ENCODE measurements at places on chromosomes 4 and X.

DNA sequence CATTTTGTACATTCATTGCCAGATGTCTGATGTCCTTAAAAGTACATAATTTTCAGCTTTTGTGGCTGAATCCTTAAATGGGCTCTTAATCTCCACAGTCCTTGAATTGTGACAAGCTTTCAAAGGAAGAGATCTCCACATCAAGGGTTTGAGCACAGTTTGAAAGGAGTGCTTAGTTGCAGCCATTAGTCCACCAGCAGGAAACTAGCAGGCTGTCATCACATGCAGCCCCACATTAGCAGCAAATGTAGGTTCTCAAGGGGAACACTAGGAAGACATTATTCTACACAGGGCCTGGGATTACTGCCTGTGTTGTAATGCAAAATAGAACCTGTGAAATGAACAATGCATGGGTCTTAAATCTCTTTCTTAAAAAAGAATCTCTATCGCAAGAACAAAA lies 173.2 kb downstream of the CBLL2 start:
- DNase-seq = no peak

DNA sequence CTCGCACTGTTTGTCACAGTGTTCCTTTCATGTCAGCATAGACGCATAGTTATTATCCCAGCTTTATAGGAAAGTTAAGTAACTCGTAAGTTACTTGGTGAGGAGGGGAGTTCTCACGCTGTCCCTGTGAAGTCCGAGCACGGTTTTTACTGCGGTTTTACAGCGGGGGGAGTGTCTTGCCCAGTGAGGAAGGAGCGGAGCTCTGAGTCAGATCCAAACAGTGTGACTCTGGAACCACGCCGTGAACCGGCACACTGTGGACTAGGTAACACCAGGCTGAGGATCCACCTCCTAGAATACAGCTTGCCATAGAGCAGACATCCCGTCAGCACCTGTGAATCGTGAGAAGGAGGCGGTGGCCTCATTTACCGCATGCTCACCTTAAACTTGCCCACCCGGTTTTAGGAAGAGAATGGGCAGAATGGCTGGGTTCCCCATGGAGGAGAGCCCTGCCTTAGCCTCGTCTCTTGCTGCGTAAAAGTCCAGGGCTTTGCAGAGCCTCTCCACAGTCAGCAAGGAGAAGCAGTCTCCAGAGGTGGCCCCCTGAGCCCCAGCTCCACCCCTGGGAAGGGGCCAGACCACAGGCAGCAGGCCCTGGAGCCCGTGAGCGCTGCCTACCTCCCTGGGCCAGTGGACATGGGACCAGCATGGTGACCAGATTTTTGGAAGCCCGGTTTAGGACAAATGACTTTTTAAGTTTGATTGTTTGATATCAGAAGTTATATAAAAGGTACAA lies 40.2 kb upstream of the HGFAC start:
- DNase-seq = no peak

- DNase-seq = no peak
Measured at GRCh38 chr4:168830777-168831512, 179.1 kb downstream of the CBR4 start.

DNA sequence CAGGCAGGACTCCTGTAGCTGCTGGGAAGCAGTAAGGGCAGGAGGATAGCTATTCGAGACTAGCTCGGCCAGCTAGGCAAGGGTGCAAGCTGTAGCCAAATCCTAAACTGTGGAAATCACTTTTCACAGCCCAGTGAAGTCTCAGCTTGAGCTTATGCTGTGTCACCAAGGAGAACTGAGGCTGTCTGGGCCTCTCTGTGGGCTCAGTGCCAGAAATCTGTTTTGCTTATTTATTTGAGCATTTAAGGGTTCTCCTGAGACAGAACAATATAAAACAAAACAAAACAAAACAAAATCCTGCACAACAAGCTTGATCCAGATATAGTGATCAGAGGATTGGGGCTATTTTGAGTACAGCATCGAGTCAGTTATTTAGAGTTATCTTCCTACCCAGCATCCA lies 97.5 kb downstream of the FANCB start:
- DNase-seq = no peak

All from stimulated activated CD4-positive, alpha-beta T cell treated with anti-CD3 and anti-CD28 coated beads, Interleukin-15, amount 100 ng/mL, for 1 hour (primary cell).